ENCODE measurements at places on chromosomes 12 and 14.

- no peak for DNase-seq
Measured at GRCh38 chr12:19759227-19759626, 319.9 kb downstream of the AEBP2 start.

DNA sequence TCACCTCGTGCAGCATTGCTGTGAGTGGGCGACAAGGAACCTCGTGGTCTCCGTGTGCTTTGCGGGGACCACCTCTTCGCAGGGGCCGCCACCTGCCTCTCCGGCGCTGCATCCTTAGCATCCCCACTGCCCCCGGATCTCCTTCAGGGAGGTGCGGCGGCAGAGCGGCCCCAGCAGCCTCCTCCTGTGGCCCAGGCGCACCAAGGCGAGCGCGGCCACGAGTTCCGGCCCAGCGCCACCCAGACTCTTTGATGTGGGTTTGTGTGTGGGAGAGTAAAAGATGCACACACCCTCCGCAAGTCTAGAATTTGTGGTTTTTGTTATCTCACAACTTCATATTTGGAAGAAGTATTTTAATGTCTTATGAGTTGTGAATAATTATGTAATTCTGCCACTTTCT, 118.8 kb upstream of the DIO3 start:
- no peak for DNase-seq

- DNase-seq: no peak
Measured at GRCh38 chr12:5654019-5654418, 222.1 kb downstream of the NTF3 start.

- DNase-seq: no peak
Measured at GRCh38 chr12:30701056-30701455, 5.4 kb upstream of the IPO8 start.

- no peak for DNase-seq
Measured at GRCh38 chr12:2417481-2418160, 364.8 kb downstream of the CACNA1C start.

DNA sequence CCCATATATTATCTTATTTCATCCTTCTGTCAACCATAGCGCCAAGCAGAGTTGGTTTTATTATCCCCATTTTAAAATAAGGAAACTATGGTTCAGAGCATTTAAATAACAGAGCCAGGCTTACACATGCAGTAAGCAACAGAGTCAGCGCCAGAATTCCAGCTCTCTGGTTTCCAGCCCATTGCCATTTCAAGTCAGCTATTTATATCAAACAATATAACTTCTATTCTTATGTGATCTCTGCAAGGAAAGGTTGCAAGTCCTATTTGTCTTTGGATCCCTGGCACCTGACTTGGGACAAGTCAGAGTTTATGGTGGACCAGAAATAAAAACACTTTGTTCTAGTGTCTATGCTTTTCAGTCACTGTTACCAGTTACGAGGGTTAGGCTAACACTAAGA, 174.1 kb upstream of the EEA1 start:
- no peak for DNase-seq

DNA sequence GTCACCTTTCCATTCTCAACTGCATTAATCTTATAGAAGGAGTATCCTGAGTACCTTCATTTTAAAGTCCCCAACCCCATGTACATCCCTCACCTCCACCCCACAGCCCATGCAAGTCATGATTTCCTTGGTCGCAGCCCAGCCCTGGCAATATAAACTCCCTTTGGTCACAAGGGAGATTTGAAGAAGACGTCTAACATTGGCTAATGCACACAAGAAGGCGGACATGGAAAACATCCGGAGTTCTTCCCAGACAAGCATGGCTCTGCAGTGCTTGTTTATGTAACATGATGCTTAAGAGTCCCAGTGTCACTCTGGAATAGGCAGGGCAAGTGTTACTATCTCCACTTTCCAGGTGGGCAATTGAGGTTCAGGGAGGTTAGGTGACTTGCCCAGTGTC, 277.6 kb downstream of the DPF3 start:
- DNase-seq: no peak
